ENCODE measurements at places on chromosomes 12 and 14.
A peak's percentile ranks its signal among the peaks of the same experiment; 100 is the strongest.

- DNase-seq: no peak
Measured at GRCh38 chr12:11927286-11927935, 143.3 kb upstream of the BCL2L14 start.

DNA sequence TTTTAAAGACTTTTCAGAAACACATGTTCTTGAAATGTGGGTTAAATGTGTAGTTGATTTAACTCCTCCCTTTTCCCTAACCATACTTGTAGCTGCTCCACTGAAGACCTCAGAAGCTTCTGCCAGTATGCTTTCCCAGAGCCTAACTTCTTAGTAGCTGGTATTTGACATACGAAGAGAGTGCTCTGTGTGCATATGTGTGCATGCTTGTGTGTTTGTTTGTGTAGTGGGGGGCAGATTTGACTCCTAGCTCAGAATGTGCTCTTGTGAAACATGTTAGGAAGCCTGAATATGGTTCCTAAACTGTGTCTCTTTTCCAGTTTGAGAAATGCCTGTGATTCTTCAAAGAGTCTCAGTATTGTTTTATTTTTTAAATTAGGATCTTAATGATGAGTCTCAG, 420.4 kb downstream of the PCNX1 start:
- no peak for DNase-seq

GRCh38 chr14:37263656-37264236, 66.0 kb downstream of the MIPOL1 start:
- no peak for DNase-seq

DNA sequence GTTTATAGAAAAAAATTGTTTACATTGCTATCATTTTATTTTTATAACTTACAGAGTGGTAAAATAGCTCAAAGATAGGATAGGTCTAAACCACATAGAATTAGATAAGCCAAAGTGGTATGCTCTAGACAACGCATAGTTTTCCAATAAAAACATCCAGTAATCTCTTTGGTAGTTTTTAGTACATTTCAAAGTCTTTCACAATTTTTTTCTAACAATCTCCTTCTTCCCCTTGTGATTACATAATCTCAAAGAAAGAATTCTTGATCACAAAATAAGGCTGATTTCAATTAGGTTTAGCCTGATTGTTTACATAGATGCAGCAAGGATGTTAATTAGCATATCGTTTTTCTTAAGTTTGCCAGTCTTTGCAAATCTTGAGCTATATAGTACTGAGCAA, 460.0 kb downstream of the FUT8 start:
- no peak for DNase-seq

- no peak for DNase-seq
Measured at GRCh38 chr14:106787626-106788025, 1261.2 kb downstream of the TMEM121 start.

- peak; percentile 75 for DNase-seq
Measured at GRCh38 chr14:102481791-102482238, 27.8 kb downstream of the ANKRD9 start.

DNA sequence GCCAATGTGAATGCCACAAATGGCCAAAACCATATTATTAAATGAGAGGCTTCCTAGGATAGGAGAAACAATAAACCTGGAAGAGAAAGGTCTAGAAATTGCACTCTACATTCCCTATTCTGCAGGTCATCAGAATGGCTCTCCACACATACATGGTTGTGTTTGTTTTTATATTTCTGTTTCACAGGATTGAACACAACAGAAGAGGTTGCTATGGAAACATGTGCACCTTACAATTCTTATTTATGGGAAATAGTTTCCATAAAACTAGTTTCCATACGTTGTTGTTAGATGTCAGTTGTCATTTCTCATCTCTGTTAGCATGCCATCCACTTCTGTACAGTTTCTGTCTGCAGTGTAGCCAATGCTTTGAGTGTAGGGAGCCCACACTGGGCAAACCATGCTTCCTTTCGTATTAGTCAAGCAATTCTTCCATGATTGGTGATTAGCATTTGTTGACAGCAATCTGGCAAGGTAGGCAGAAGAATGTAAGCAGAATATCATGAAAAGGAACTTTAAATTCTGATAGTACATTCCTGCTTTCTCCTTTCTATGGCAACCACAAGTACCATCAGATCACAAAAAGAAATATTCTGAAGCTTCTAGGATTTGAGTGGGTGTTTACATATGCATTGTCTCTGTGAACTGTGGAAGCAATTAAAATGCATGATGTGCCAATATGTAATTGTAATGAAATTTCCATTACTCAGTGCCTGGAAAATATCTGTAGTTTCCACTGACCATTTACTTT, 141.6 kb upstream of the AVPR1A start:
- DNase-seq: no peak

DNA sequence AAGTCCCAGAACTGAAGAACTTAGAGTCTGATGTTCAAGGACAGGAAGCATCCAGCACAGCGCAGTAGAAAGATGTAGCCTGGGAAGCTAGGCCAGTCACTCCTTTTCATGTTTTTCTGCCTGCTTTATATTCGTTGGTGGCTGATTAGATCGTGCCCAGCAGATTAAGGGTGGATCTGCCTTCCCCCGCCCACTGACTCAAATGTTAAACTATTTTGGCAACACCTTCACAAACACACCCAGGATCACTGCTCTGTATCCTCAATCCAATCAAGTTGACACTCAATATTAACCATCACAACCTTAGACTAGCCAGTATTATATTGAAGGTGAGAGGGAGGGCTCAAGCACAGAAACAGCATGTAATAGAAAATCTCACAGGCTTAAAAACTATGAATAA, 222.9 kb downstream of the C12orf50 start:
- DNase-seq: no peak

GRCh38 chr14:64447876-64448670, 17.2 kb upstream of the AKAP5 start:
- DNase-seq: no peak

- no peak for DNase-seq
Measured at GRCh38 chr14:70317969-70318634, 41.4 kb downstream of the COX16 start.

DNA sequence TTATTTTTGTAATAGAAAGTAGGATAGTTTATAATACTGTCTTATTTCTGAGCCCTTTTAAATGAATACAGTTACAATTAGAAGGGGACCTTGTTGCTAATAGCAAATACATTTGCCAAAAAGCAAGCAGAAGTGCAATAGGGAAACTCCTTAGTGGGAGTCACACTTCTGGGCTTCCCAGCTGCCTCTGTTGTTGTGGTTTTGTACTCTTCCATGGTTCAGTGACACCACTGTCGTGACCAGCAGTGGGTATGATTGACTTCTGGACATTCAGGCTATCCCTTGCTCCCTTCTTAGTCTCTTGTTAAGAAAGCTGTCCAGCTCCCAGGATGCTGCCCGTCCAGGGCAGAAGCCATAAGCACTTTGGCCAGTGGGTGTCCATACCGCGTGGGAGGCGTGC, 22.6 kb downstream of the TCTN1 start:
- DNase-seq: no peak

- DNase-seq: no peak
Measured at GRCh38 chr14:93231129-93231979, 24.3 kb downstream of the UBR7 start.

- DNase-seq: no peak
Measured at GRCh38 chr12:53575502-53576249, 50.5 kb downstream of the ATF7 start.

- DNase-seq: no peak
Measured at GRCh38 chr12:116068853-116069252, 208.6 kb downstream of the MED13L start.

GRCh38 chr14:100838493-100839314, 12.8 kb downstream of the MEG3 start:
- no peak for DNase-seq

DNA sequence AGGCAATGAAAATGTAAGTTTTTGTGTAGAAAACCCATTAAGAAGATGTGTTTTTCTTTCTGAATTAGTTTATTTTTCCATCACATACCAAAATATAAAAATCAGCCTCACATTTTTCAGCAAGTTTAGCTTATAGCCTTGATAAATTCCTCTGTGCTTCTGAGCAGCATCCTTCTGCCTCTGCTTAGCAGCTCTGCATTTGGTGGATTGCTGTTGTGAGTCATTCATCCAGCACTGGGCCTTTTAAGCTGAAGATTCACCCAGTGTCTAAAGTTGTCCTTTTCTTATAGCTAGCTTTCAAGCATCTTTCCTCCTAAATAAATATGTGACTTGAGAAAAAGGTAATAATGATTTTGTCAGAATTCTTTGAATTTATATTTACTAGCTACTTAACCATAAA, 206.1 kb downstream of the PCNX1 start:
- no peak for DNase-seq

GRCh38 chr12:22792138-22792537, 167.2 kb downstream of the ETNK1 start:
- no peak for DNase-seq

DNA sequence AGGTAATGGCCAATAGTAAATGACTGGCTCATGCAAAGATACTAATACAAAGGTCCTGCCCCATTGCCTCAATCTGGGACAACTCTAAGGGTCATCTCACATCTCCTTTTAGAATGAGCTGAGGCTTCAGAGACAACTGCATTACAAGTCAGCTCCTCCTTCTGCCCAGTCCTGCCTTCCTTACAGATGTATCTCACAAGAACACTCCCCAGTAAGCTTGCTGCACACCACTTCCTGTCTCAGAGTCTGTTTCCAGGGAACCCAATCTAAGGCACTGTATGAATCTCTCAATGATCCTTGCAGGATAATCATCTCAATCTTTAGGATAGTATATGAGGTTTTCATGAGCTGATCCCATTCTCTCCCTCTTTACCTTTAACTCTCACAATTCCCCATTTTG, 57.8 kb upstream of the ZDHHC17 start:
- DNase-seq: no peak

- no peak for DNase-seq
Measured at GRCh38 chr12:120110550-120111501, 5.7 kb downstream of the RAB35 start.

DNA sequence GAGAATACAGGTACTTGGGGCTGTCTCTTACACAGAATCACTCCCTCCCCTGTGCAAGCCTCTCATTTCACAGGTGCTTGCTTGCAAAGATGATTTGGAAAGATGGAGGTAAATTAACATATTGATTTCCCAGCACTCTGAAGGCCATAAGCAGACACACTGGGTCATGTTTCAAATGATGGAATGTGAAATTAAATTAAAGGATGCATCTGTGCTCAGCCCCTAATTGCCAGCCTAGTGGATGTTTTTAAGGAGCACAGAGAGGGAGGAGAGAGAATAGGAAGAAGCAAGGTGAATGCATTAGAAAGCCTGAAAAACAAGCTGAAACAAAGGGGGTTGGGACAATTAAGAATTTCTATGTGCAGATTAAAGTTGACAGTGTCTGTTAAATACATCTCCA, 96.1 kb upstream of the GRIP1 start:
- DNase-seq: no peak

GRCh38 chr14:93984070-93984469, 7.7 kb upstream of the ASB2 start:
- no peak for DNase-seq

GRCh38 chr12:52566847-52567291, 6.8 kb downstream of the KRT74 start:
- no peak for DNase-seq

DNA sequence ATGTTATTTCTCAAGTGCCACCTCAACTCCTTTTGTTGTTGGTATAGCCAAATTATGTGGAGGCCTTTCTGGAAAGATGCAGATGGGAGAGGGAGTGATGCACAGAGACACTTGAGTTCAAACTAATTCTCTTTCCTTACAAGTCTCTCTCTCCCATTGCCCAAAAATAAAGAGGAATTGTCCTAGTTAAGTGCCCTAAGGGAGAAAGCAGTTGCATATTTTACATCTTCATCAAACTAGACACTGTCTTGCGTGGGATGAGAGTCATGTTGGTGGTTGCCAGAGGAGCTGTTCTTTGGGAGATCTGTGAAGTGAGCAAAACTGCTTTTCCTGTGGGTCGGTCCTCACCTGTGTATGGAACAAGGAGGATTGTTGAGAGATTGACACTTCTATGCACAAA, 72.2 kb downstream of the EP400 start:
- no peak for DNase-seq

GRCh38 chr14:44785096-44785495, 176.7 kb downstream of the KLHL28 start:
- no peak for DNase-seq

GRCh38 chr12:108201808-108202207, 72.7 kb downstream of the WSCD2 start:
- no peak for DNase-seq

GRCh38 chr12:88400302-88400701, 180.0 kb downstream of the KITLG start:
- DNase-seq: no peak

GRCh38 chr12:29519585-29520182, 22.2 kb upstream of the OVCH1 start:
- no peak for DNase-seq

GRCh38 chr12:116039081-116039480, 238.4 kb downstream of the MED13L start:
- no peak for DNase-seq

DNA sequence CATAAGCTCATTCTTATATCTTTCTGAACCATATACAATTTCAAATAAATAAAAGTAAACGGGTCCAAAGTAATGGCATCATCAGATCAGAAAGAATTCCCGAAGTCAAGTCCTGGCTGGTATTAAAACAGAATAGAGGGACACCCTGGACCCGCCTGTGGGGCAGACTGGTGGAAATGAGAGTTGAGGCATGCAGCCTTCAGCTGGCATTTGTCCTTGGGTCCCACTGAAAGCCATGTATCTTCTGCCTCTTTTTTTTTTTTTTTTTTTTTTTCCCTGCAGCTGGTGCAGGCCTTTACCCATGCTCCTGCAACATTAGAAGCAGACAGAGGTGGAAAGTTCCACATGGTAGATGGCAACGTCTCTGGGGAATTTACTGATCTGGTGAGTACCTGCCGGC, 9.9 kb downstream of the AHSA1 start:
- DNase-seq: no peak

Data from RWPE2 (cell line).